ENCODE measurements at places on chromosomes 13 and 19.

DNA sequence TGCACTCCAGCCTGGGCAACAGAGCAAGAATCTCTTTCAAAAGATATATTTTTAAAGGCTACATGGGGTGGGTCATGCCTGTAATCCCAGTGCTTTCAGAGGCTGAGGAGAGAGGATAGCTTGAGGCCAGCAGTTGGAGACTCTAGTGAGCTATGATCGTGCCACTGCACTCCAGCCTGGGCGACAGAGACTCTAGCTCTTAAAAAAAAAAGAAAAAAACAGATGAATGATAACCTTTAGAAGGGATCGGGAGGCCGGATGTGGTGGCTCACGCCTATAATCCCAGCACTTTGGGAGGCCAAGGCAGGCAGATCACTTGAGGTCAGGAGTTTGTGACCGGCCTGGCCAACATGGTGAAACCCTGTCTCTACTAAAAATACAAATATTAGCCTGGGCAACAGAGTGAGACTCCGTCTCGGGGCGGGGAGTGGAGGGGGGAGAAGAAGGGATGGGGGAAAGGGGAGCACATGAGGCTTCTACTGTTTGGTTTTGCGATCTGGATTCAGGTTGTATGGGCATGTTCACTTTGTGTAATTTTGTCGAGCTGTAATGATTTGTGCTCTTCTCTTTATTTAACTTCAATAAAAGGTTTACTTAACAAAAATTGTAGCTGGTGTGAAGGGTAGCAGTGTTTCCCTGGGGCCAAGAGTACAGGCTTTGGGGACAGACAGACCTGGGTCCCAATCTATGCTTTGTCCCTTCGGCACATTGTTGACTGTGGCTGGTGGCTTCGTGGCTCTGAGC lies 1.1 kb upstream of the PSMC4 start:
- no peak for DNase-seq

- DNase-seq = no peak
These were observed at the start of gene NAT14 for GRCh38 chr19:55484593-55485438. TSS of gene NAT14 (plus strand) at chr19:55485188. CDS start at chr19:55485709, 521 bp downstream.

DNA sequence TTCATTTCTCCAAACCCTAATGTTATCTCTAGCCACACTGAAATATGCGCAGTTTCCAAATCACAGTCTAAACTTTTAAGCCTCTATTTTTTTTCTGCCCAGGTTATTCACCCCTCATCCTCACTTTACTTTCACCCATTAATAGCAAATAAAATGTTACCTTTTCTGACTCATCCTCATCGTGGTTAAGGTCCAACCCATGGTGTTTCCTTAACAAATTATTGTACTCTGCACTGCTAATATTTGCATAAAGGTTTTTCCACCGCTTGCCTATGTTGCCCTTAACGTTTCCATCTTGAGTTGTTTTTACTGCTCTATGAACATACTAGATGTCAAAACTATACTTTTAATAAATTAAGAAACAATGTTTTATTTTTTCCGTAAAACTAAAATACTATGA lies 780.9 kb upstream of the KLHL1 start:
- no peak for DNase-seq

DNA sequence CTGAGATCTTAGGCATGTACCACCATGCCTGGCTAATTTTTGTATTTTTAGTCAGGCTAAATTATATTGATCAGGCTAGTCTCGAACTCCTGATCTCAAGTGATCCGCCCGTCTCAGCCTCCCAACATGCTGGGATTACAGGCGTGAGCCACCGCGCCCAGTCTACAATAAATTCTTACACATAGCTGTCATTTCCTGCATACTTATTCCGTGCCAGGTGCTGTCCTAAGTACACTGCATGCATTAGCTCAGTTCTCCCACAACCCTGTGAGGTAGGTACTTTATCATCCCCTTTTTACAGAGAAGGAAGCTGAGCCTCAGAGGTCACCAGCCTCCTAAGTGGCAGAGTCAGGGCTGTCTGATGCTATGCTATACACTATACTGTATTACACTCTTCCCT lies 7.2 kb upstream of the RHPN2 start:
- DNase-seq = no peak

DNA sequence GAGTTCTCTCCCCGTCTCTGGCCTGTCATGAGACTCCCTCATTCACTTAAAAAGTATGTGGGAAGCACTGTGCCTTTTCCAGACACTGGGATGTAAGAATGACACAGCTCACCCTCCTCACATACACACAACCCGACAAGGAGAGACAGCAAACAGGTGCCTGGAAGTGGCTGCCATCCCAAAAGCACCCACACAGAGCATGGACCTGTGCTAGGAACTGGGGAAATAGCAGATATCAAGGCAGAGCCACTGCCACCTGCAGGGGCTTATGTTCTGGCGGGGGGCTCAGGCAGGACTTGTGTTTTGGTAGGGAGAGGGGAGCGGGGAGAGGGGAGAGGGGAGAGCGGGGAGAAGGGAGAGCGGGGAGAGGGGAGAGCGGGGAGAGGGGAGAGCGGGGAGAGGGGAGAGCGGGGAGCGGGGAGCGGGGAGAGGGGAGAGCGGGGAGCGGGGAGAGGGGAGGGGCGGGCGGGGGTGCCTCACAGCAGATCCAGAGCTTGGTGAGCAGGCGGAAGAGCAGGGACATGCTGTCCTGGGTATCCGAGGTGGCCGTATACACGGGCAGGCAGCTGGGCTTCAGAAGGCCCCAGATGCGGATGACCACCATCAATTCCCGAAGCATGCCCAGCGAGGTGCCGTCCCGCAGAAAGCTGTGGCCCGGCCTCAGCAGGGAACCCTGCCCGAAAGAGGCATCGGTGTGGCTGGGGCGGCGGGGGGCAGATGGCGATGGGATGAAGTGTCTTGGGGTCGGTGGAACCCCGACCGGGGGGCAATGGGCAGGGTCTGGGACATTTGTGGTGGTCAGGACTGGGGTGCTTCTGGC lies 12.2 kb downstream of the CFD start:
- DNase-seq = no peak

GRCh38 chr13:50529154-50529882 lies 314.2 kb downstream of the DLEU7 start:
- no peak for DNase-seq

GRCh38 chr13:54232700-54233099 lies 1204.1 kb downstream of the OLFM4 start:
- no peak for DNase-seq

- DNase-seq = no peak
These were observed 5.2 kb upstream of the PLIN4 start for GRCh38 chr19:4523306-4524110.

DNA sequence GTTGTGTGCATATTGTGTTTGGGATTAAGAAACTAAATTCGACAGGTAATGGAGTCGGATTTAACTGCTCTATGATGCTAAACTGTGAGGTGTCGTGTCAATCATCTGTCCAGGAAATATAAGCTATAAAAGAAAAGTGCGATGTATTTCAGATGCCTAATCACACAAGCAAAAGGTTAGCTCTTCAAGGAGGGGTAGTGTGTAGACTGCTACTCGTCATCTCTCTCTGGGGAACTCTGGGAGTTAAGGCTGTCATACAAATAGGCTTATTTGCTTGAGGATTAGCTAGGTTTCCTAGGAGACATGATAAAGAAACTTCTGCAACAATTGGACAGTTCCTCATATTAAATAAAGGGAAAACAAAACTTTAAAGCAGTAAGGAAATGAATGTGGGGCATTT lies 462.1 kb downstream of the OLFM4 start:
- DNase-seq = no peak

DNA sequence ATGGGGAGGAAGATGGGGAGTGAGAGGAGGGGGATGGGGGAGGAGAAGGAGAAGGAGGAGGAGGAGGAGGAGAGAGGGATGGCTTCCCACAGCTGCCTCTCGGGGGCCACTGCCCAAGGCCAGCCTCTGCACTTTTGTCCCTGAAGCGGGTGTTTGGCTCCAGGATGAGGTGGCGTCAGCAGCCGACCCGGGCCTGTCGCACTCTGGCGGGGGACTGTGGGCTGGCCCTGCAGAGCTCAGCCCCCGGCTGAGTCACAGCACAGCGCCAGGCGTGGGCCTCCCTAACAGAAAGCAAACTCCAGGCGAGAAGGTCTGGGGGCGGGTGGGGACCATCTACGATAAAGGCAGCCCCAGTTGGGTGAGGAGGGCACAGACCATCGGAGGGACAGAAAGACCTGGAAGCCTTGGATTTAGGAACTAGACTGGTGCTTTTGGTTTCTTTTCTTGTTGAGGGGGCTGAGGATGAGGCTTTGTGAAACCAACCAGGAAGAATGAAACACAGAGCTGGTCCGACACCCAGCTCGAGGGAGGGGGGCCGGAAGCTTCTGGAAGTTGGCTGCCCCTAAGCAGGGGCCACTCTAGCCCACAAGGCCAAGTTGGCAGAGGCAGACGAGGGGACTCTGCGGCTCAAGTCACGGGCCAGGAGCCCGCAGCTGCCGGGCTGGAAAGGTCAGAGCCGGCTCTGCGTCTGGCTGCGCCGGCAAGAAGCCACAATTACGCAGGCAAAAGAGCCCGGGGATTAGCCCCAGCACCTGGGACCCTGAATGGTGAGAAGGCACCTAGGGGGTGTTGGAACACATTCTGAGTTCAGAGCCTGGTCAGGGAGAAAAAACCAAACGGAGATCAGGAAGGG lies 18.2 kb downstream of the LSM4 start:
- peak; percentile 76 for DNase-seq

DNA sequence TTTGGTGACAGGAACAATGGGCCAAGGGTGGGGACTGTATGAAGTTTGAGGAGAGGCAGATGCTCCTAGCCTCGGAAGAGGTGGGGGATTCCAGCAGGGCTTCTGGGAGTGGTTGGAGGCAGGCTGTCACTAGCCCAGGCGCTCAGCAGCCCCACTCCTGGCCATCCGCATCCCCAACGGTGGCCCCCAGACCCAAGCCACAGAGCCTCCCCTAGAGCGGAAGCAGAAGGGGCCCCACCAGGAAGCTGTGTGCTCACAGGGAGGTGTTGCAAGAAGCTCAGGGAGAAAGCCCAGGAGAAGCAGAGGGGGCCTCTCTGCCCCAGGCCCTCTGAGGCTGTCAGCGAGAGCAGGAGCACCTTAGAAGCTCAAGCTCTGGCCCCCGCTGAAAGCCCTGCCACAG lies 8.3 kb downstream of the PRAM1 start:
- peak; percentile 94 for DNase-seq

GRCh38 chr13:50589651-50590054 lies 253.8 kb downstream of the DLEU7 start:
- no peak for DNase-seq

DNA sequence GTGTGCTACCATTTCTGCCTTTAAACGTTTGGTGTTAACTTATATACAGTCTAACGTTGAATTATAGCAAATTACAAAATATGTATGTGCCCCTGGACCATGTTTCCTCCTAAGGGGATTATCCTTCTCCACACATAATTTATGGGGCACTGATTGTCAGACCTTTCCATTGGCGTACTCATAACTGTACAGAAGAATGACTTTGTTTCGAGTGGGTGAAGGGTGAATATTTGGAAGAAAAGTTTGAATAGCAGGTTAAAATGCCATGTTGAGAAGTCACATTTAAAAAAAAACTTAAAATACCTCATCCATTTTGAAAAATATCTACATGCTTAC lies 58.8 kb downstream of the SLC10A2 start:
- no peak for DNase-seq

DNA sequence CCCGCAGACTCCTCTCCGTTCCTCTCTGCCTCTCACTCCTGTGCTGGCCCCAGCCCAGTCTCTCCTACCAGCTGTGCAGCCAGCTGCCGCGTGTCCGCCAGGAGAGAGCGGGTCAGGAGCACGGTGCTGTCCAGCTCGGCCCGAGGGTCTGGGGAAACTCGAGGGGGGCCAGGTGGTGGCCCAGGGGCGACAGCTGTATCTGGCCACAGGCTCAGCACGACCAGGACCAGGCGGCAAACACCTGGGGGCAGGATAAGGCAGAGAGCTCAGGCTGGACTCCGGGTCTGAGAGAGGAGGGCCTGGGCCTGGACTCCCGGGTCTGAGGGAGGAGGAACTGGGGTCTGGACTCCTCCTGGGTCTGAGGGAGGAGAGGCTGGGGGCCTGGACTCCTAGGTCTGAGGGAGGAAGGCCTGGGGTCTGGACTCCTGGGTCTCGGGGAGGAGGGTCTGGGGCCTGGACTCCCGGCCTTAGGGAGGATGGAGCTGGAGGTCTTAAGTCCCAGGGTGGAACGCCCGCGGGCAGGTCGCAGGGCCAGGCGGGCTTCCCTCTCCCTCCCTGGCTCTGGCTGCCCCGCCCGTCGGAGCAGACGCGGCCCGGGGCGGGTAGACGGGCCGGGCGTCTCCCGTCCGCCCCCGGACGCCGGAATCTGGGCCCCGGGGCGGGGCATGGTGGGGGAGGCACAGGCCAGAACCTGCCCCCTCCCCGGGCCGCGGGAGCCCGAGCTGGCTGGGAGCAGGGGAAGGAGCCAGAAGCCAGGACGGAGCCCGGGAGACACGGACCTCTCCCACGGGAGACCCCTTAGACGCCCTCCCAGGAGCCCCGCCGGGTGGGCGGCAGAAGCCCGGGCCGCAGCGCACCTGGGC lies 1.3 kb downstream of the IL11 start:
- no peak for DNase-seq

GRCh38 chr13:105008604-105009003 lies 1526.9 kb downstream of the EFNB2 start:
- DNase-seq = no peak

GRCh38 chr13:106382534-106382933 lies 152.9 kb downstream of the EFNB2 start:
- DNase-seq = no peak

- no peak for DNase-seq
These were observed 190.6 kb upstream of the NBEA start for GRCh38 chr13:34751492-34751891.

All from GF-D8 (cell line).